ENCODE measurements at places on chromosomes 2 and 18.

DNA sequence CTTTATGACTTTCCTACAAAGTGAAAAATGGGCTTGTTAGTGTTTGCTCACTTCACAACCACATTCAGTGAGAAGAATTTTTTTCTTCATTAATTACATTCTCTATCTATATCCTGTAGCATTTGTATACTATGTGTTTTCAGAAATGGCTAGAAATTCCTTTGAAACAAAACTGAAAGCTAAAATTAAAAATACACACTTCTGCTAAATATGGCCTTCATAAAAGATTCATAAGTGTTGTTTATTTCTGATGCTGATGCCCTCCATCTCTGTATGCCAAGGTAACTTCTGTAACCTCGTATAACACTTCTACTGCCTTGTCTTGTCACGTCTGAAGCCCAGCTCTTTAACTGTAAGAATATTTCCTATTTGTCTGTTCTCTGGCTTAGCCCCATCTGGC is 59.8 kb downstream of the PMAIP1 start:
- no peak for DNase-seq

- no peak for DNase-seq
Measured at GRCh38 chr18:79616651-79617510, 62.7 kb upstream of the CTDP1 start.

- DNase-seq = no peak
Measured at GRCh38 chr18:55484773-55485172, 103.2 kb downstream of the TCF4 start.

DNA sequence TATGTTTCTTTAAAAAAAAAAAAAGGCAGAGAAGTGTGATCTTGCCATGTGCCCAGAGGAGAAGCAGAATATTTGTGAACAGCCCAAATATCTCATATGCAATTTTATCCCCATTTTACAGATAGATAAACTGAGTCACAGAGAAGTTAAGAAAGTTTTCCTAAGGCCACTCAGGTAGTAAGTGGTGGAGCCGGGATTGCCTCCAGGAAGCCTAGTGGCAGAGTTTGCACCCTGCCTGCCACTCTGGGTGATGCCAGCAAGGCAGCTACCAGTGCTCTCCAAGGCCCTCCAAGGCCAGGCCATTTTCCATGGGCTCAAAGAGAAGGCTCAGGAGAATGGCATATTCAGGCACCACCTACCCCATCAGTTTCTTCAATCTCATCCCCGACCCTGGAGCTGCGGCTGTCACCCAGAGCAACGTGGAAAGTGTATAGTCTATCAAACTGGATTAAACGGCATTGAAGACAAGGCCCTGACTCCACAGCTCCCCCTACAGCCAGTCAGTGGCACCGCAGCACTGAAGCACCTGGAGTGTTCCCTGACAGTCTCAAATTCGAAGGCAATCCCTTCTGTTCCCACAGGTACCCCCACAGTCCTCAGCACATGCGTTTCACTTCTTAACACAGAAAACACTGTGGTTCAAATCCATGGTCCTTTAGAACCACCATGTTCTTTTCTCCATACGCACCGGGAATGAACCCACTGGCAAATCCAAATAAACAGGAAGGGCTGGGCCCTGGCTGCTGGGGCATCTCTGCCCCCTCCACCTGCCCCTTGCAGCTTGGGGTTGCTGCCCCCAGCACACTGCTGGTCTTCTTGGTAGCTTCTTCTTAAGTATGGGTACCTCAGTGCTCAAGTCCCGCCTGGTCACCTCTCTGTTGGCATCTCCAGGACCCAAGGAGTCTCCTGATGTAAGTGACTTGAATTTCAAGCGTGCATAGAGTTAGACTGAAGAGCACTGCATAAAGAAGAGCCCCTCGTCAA is 175.3 kb downstream of the INHBB start:
- DNase-seq = no peak

DNA sequence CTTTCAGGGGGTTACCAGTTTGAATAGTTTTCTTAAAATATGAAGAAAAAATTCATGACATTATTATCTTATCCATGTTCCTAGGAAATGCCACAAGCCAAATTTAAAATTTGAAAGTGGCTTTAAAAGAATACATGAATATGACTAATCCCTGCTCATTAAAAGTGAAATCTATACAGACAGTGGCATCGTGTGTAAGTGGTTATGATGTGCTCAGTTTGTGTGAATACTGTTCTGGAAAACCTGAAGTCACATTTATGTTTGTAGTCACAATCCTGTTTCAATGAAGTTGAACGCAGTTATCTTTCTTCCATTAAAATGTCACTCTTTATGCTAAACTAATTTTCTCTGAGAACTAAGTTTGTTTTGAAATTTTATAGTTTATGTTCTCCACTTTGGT is 75.8 kb downstream of the GORASP2 start:
- DNase-seq = no peak

- no peak for DNase-seq
Measured at GRCh38 chr2:120344976-120345581, 857 bp upstream of the INHBB start.

DNA sequence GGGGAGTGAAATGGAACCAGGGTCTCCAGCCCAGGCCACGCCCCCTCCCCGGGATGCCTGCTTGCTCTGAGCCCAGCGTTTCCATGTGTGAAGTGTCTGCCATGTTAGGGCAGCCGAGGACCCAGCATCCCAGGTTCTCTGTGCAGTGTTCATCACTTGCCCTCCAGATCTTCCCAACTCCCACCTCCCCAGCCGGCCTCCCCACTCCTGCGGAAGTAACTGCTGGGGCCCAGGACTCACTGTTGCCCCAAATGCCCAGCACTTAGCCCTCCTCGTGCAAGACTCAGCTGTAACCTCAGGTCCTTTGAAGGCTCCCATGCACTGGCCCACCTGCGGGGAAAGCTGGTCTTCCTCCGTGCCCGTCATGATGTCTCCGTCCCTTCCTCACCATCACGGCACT is 9.7 kb upstream of the PXDN start:
- DNase-seq = no peak

GRCh38 chr2:135093670-135094330 is 41.7 kb downstream of the RAB3GAP1 start:
- no peak for DNase-seq

GRCh38 chr2:159034713-159035112 is 66.3 kb downstream of the TANC1 start:
- no peak for DNase-seq
